H7 (cell line): ENCODE measurements at places on chromosomes 4 and X.

DNA sequence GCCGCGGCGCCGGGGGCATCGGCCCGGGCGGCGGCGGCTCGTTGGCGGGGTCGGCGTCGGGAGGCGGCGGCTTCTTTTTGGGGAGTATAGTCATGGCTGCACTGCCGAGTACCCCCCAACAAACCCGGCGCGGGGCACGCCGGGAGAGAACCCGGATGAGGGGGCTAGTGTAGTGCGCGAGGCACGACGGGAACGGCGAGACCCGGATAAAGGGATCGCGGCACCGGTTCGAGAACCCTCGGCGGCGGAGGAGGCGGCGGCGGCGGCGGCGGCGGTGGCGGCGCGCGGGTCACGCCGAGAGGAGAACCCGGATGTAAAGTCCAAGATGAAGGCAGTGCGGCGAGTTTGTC, at the start of gene OTUD5:
Gene OTUD5, minus strand, starts transcription at position 131 of the 350 bp plus-strand sequence. Its CDS starts 37 bp downstream, at position 94.
- DNase-seq, result peak; percentile 92

DNA sequence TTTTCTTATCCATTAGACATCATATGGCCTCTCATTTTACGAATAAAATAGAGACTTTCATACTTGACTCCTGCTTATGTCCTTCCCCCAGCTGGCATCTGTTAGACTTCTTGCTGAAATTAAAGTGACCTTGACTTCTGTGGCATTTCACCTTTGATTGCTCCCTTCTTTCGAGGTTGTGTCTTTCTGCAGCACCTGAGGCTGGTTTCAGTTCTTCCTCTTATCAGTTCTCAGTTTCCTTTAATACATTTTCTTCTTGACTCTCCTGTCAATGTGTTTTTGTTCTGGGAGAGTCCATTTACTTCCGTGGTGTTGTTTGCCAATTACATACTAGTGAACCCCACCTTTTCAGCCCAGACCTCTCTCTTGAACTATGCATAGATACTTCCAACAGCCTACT, 81.6 kb downstream of the RBPJ start:
- DNase-seq, result no peak

- DNase-seq, result no peak
These were observed 16.6 kb downstream of the ARHGAP24 start for GRCh38 chr4:85491527-85491926.

DNA sequence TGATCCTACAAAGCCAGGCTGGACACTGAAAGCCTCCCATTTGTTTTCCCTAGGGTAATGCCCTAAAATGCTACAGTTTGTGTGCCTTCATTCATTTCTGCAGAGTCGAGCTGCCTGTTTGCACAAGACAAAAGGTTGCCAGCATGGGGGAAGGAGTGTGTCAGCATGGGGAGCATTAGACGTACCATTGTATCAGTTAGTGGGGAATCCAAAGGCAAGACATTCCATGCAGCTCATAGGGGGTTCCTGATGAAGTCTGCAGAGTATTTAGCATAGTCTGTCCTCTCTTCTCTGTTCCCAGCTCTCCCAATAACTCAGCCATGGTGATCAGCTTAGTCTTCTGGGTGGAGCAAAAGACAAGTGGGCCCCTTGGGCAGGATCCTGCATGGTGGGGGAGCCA, 276.9 kb upstream of the PCDH7 start:
- peak; percentile 10 for DNase-seq

DNA sequence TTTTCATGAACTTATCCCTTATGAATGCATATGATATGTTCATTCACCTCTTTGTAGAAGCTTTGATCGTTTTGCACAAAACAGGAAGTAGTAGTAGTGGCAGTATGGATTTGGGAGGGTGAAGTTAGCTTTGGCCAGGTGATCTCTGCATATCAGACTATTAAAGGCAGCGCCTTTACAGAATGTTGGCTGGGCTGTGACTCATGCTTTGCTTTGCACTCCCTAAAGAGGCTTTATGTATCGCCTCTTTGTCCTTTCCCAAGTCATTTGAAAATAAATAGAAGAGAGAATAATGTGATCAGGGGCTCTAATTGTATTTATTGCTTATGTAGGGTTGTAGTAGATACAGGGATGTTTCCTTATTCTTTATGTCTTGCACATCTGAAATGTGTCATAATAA, 50.4 kb downstream of the SHROOM3 start:
- peak; percentile 25 for DNase-seq

DNA sequence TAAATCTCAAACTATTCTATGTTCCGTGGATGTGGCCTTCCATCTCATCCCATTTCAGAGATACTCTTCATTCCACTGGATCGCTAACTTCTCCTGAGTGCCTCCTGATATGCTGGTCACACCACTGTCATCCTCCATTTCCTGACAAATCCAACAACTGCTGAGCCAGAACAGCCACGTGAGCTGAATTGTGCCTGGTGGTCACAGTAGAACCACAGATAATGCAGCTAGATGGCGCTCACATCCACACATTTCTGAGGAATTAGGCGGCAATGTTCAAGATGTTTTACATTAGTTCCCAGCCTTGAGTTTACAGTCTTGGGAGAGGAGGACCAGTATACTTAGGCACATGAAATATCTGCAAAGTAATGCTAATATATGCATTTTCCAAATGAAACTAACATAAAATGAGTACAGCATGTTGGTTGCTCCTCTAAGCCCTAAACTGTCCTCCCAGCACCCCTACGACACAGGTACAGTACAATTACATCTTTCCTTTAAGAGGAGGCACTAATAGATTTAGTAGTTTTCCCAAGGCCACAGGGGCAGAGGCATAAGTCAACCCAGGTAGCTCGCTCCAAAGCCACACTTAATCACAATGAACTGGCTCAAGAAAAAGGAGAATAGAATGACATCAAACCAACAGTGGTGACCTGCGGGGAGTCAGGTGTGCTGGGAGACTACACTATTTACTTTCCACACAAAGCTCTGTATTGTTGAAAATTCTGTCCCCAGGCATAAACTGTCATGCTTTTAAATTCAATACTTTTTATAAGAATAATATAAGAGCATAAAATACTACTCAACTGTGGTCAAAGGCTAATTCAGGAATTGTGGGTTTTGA, 134.2 kb downstream of the CHIC2 start:
- DNase-seq, result peak; percentile 61

GRCh38 chr4:72136429-72136828, 104.6 kb downstream of the NPFFR2 start:
- DNase-seq, result peak; percentile 17

DNA sequence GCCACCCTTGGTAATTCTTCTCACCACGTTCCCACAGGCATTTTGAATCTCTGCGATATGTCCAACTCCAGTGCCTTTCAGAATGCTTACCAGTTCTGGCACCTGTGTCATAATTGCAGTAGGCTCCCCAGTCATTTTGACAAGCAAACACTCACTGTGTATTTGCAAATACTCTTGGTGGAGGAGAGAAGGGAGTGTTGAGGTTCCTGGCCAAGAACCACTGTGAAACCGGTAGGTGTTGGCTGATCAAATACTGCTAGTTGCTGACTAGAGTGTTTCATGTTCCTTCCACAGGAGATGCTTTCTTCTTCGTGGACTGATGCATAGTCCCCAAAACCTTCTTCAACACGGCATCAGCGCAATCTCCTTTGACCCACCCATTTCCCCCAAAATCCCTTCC, 16.0 kb upstream of the NLGN4X start:
- no peak for DNase-seq

DNA sequence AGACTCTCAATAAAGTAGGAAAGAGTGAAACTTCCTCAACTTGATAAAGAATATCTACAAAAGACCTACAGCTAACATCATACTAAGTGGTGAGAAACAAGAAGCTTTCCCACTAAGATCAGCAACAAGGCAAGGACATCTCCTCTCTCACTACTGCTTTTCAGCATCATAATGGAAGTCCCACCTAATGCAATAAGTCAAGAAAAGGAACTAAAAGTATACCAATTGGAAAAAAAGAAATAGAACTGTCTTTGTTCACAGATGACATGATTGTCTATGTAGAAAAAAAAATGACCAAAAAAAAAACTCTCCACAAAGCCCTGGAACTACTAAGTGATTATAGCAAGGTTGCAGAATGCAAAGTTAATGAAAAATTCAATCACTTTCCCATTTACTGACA, 25.1 kb upstream of the SH3RF1 start:
- no peak for DNase-seq

DNA sequence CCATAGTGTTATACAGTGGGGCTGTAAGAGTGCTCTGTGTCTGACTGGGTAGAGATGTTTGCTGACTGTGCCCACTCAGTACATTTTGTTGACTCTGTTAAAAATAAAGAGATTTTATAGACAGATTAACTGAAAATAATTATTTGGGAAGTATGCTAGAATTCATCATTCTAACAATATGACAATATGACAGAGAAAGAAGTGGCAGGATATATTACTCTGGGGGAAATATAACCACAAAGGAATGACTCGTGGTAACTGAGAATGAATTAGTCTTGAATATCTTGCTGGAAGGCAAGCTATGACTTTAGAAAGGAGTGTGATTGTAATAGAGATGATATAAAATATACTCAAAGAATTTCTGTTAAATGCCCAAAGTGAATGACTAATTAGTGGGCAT, 46.8 kb downstream of the TMEM165 start:
- no peak for DNase-seq

- DNase-seq, result peak; percentile 80
These were observed 15.1 kb downstream of the NOCT start for GRCh38 chr4:139030614-139031235.

DNA sequence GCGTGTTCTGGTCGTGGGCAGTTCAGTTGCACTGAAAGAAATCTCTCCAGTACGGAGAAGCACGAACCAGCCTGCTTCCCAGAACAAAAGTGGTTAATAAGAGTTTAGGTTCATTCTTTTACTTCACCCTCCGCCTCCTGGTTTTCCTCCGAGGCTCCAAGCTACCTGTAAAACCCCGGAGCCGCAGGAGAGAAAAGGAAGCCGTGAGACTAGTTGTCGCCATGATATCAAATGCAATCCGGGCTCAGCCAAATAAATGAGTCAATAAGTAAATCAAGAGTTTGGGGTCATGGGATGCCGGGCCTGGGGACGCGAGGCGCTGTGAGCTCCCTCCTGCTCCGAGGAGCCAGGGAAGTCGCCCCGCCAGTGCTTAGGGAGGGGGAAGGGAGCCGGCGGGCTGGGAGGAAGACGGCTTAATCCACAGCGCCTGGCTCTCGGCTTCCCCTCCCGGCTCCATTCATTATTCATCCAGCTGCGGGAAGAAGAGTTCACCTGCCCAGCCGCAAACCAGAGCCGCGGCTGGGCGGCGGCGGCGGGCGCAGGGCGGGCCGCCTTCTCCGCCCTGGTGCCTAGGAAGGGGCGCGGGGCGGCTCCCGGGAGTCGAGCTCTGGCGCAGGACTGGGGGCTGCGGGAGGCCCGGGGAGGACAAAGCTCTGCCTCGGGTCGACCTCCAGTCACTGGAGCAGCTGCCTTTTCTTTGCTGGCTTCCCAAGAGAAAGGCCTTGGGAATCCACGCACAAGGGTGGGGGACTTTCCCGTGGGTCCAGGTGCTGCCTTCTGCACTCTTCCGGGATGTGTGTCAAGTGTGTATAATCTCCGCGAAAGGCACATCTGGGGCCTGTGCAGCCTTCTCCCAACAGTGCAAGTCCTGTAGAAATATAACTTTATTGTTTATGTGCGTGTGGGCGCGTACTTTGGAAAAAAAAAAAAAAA, 1.7 kb downstream of the FRAS1 start:
- peak; percentile 81 for DNase-seq

DNA sequence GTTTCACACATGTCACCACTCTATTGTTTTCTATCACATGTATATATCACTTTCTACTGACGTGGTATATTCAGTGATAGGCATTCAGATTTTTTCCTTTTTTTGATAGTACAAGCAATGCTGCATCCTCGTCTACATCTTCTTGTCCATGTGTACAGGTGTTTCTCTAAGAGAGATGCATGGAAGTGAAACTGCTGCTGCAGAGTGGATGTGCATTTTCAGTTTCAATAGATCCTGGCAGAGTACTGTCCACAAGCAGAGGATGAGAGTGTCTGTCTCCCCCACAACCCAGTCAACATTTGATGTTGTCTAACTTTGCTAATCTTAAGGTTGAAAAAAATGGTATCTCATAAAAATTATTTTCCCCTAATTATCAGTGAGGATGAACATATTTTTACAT, 194.0 kb upstream of the CASK start:
- DNase-seq, result no peak

DNA sequence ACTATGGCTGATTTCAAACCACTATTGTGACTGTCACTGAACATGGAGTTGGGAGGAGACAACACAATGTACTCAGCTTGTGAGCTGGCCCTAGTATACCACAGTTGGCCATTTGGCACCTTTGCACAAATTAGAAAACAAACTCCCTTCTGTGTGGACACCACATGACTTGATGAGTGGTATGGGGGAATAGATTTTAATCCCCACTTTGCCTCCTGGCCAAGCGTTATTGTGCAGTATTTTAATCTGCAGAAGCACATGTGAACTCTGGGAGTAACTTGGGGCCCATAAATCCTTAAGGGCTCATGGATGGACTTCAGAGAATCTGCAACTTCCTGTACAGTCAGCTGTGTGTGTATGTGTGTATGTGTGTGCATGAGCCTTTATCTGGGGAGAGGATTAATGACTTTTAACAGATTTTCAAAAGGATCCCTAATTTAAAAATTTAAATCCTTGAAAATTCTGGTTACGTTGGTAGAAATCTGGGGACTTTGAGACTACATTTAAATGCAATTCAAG, 105.0 kb upstream of the PAQR3 start:
- DNase-seq, result no peak

- DNase-seq, result no peak
These were observed 127.8 kb upstream of the ARX start for GRCh38 chrX:25143596-25143995.

DNA sequence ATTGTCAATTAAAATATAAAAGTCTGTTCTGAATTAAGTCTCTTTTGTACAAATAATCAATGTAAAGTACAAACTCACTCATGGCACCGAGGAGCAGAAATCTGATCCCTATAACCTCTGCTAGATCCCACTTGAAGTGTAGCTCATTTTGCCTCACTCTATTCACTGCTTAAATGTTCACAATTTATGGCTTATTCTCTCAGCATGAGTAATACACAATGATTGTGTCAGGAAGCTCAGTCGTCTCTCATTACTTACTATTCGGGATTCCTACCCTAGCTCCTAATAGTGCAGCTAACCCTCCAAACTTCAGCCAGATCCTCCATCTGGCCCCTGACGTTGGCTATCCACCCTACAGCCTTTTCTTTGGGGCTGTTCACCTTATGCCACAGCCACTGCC, 4.7 kb upstream of the AMMECR1 start:
- no peak for DNase-seq

GRCh38 chr4:102734591-102735385, 26.0 kb downstream of the MANBA start:
- no peak for DNase-seq

DNA sequence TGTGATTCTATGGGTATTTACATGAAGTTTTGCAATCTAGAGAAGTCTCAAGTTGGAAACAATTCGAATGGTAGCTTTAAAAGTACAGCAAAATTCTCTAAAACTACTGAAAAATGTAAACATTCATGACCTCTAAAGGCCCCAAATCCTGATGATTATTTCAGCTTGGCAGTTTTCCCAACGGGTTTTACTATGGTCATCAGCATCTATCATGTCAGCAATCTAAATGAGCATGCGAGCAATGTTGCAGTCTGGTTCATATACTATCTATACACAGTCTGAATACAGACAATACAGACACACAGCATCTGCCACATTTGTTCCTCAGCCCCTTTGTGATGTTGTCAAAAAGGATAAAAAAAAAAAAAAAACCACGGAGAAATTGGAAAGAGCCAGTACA, 790.3 kb upstream of the HTR2C start:
- no peak for DNase-seq
